ENCODE measurements at places on chromosomes 3 and 15.
A peak's percentile ranks its signal among the peaks of the same experiment; 100 is the strongest.

GRCh38 chr3:78402720-78403119 is 1362.8 kb downstream of the ROBO2 start:
- no peak for DNase-seq

DNA sequence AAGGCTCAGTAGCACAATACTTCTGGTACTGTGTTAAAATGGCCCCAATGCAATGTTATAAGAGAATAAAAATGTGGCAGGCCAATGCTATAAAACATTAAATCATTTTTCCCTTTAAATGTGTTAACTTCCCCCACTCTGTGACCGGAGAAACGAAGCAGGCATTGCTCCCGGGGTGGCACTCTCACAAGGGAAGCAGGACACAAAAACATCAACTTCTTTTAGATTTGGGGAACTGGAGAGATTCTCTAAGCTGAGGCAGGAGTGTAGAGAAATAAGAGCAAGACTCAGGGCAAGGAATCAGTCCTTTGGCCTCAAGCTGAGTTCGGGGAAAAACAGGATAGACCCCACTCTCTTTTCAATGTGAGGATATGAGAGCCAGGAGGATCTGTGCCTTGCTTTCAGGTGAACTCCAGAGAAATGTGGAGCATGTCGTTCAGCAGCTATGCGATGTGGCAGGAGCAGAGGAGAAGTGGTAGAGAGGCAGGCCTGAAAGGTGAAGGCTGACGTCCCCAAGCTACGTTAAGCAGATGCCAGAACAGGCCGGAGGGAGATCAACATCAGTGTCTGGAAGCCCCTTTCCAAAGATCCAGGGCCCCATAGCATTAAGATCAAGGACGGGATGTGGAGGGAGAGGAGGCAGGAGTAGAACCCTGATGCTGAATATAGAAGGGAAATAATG is 160.2 kb downstream of the PLD1 start:
- DNase-seq: no peak

- DNase-seq: no peak
Measured at GRCh38 chr3:117139681-117140080, 430.1 kb downstream of the TUSC7 start.

- no peak for DNase-seq
Measured at GRCh38 chr15:62365795-62366442, 200.8 kb upstream of the C2CD4B start.

DNA sequence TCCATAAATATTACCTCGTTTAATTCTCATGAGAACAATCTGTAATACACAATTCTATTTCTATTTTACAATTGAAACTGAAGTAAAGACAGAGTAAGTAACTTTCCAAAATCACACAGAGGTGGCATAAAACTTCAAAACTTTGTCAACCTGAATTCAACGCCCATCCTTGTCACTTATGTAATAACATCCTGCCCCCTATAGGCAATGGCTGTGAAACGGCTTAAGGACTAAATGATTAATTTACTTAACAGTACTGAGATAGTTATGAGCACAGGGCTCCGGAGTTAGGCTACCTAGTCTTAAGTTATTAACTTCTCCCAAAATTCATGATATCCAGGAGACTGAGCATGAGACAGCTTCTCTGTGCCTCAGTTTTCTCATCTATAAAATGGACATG is 293.1 kb upstream of the CHRM5 start:
- DNase-seq: no peak

- no peak for DNase-seq
Measured at GRCh38 chr3:177944228-177944661, 592.0 kb upstream of the KCNMB2 start.

- no peak for DNase-seq
Measured at GRCh38 chr3:81742581-81742980, 18.9 kb downstream of the GBE1 start.

- no peak for DNase-seq
Measured at GRCh38 chr3:18024715-18025114, 282.3 kb upstream of the TBC1D5 start.

DNA sequence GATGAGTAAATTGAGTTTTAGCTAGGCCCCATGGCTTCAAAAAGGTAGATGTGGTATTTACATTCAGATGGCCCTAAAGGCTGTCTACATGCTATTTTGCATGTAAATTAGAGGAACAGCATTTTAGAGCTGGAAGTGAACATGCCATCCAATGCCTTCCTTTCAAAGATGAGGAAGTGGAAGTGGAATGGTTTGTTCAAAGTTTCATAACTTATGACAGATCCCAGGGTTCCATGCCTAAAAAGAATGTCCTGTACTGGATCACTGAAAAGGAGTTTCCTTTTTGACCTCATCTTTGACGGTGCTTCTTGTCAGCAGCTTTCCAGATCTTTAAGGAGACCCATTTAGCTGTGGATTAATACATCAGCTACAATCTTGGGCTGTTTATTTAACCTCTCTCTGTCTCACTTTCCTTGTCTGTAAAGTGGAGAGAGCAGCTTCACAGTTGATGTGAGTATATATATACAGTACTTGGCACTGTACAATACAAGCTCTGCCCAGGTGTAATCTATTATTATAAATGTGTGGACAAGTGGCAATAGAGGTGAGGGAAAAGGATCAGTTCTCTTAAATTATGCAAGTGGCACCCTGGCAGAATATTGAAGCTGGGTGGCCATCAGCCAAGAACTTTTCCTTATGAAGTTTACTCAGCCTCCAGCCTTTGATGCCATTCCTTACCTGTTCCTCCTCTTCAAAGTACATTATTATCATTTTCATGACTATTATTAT is 68.7 kb upstream of the GOLGA8B start:
- DNase-seq: no peak

DNA sequence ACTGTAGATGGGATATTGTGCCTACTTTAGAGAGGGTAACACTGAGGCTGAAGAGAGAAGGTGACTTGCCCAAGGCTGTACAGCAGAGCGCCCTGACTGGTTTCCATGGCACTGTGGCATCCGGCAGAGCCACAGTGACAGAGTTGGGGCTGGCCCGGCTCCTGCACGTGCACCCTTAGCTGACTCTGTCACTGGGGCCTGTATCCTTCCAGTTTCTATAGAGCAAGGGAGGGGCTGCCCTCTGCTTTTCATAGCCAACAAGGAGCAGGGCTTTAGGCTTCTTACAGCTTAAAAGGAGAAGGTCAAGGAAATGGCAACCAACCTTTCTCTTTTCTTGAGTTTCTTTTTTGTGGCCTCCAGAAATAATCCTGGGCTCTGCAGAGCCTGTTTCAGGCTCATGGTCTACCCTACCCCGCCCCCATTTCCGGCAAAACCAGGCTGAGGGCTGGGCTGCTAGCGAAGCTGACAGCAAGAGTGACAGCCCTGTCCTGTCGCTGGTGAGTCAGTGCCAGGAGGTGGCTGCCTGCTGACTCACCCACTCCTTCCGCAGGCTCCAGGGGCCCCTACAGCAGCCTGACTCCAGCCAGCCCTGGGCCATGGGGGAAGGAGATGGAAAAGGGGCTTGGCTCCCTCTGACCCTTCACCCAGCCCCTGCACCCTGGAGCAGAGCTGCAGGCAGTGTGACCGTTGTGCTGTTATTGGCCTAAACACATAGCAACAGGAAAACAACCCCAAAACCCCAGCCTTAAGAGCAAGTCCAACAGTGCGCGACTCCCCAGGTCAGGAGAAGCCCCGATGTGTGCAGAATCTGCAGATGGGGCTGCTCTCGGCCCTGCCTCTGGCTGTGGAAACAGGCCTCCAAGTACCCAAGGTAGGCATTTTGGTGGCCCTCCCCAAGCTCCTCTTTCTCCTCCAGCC is 29.8 kb downstream of the SLC6A6 start:
- peak; percentile 93 for DNase-seq

DNA sequence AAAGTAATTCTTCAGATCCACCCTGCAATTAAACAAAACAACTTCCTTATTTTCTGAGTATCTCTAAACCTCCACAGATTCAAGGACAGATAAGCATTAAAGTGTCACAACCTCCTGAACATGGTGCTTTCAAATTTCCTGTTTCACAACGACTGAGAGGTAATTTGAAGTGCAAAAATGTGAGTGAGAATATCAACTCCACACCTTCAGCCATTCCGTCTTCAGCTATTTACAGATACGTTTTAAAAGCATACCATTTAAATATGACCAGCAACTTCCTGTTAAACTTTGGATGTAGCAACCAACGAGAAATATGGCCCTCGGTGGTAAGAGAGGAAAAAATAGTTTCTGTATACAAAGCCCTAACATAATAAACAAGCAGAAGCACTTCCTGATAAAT is 32.1 kb upstream of the PCSK6 start:
- no peak for DNase-seq

DNA sequence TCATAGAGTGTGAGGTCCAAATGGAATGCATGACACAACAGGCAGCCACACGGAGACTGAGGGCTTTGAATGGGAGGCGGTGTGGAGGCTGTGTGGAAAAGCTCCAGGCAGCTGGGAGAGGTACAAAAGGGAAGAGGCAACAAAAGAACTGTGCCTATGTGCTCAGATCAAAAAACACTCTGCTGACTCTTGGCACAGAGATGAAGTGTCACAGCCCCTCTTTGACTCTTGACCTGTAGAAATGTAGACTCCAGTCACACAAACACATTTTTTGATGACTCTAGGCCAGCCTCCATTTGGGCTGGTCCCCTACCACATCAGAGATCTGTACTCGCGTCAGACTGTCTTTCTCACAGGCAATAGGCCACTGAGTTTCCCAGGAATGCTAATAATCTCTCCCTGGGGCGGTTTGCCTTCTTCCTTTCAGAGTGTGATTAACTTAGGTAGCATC is 456.0 kb downstream of the TUSC7 start:
- no peak for DNase-seq

DNA sequence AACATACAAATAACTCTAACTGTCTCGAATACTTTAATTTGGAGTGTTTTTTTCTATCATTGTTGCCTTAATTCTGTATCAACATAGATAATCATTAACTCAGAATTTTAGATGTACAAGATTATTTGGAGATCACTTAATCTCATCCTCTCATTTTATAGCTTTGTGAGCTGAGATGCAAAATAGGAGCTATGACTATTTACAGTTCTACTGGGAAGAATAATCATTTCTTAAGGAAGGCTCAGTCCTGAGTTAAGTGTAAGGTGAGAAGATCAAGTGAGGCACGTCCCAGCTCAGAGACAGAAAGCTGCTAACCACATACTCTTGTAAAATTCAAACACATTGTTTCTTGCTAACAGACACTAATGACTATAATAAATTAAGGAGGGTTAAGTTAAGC is 66.2 kb downstream of the CCDC54 start:
- DNase-seq: no peak

DNA sequence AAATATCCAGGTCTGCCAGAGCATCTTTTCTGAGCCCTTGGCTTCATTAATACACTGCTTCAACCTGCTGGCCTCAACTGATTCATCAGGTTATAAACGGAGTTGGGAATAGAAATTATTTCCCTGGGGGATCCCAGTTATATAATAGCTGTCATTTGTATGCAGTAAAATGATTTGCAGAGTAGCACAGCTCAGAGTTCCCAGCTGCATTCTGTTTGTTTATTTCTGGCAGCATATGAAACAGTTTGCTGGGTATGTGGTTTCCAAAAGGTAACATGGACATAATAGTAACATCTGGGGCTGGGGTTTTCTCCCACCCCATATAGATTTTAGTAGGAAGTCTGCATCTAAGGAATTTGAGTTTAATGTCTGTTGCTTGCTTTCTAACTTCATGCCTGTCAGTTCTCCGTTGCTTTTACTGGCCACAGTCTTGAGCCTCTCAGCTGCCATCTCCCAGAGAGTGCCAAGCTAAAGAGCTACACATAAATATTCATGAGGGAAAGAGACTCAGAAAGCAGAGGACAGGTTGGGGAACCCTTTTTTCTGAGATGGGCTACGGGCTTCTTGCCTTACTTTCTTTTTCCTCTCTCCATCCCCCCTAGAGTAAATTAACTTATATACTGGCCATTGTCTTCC is 124.6 kb downstream of the TMEM108 start:
- DNase-seq: no peak

DNA sequence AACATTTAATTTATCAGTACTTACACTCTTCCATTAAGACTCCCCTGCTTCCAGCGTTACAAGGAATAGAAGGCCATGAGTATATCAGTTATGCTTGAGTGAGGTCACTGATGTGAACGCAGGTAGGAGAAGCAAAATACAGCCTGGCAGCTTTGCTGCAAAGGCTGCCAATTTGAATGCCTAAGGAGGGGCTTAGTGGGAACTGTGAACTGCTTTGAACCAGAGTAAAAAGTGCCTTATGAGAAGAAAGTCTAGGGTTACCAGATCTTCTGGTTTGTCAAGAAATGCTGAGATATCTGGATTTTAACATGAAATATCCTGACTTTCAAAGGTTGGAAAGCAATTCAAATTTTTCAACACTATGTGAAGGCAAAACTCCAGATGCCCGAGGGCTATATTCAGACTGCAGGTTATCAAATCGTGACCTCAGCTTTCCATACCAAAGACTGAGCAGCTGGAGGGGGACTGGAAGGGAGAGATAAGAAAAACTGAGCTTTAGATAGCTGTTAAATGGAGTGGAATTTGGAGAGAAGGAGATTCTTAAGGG is 446.3 kb upstream of the NECTIN3 start:
- DNase-seq: no peak

- DNase-seq: no peak
Measured at GRCh38 chr3:37910671-37911400, 49.2 kb downstream of the CTDSPL start.

- no peak for DNase-seq
Measured at GRCh38 chr15:78880813-78881212, 8.1 kb downstream of the MORF4L1 start.

DNA sequence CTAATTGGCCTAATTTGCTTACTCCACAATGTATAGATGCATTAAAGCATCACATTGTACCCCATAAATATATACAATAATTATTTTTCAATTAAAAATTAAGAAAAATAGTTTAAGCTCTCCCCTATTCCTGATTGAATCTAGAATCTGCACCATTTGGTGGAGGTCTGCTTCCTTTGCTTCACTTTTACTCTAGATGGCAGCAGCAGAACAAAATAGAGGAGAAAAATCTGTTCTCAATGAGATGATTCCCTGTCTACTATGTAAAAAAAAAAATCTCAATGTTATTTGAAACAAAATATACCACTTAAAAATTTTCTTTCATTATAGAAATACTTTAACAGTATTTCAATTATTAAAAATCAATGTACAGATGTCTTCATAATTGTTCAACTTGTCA is 109.6 kb upstream of the FXR1 start:
- no peak for DNase-seq

- DNase-seq: no peak
Measured at GRCh38 chr15:76939715-76940114, 8.2 kb downstream of the RCN2 start.

DNA sequence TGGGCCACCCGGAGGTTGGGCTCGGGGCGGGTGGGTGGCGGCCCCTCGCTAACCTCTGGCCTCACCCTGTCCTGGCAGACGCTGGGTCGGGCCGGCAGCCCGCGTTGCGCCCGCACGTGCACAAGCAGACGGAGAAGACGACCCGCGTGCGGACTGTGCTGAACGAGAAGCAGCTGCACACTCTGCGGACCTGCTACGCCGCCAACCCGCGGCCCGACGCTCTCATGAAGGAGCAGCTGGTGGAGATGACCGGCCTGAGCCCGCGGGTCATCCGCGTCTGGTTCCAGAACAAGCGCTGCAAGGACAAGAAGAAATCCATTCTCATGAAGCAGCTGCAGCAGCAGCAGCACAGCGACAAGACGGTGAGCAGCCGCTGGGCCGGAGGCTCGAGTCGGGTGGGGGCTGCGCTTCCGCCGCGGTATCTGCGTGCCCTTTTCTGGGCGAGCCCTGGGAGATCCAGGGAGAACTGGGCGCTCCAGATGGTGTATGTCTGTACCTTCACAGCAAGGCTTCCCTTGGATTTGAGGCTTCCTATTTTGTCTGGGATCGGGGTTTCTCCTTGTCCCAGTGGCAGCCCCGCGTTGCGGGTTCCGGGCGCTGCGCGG is 3.7 kb downstream of the ISL2 start:
- DNase-seq: no peak

Measured in NK-92 treated with Interleukin-12 subunit alpha and Interleukin-12 subunit beta, amount 100 ng/mL, for 24 hours (cell line).